ENCODE measurements at places on chromosomes 11 and 22.

GRCh38 chr22:38981005-38981991 lies 849 bp upstream of the APOBEC3B start:
- DNase-seq = no peak

GRCh38 chr11:105878510-105878909 lies 143.5 kb downstream of the MSANTD4 start:
- DNase-seq = no peak

DNA sequence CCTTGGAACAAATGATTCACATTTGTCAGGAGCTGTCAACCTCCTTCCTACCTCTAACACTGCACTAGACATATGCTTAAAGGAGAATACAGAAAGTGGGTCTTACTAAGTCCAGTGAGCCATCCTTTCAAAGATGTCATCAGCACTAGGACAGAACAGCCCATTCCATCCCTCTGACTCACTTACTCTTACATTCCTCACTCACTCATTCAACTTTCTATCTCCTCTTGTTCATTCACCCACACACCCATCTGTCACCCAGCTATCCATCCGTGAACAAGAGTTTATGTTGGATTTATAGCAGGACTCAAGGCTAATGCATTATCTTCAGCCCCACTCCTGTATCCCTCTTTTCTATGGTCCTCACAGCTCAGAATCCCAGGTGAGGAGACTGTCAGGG lies 9.1 kb downstream of the INSC start:
- DNase-seq = no peak

GRCh38 chr11:88308576-88308975 lies 29.0 kb downstream of the CTSC start:
- DNase-seq = no peak

DNA sequence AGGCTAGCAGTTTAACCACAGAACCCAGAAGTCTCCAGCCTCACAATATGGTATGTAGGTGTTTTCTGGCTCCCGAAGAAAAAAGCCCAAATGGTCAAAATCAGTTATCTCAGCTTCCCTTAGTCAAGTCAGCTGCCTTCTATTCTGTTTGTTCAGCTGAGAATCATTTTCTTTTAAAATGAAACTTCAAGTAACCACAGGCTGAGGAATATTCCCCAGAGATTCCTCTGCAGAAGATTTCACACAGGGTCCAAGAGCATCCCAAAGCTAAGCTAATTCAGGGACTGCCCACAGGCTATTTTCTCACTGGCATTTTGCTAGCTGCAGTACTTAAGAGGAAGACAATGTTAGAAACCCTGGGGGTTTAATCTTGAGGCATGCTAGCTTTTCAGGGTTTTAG lies 977.0 kb upstream of the CHORDC1 start:
- no peak for DNase-seq

GRCh38 chr11:14520747-14521151 lies 563 bp upstream of the PSMA1 start:
- no peak for DNase-seq

All from stimulated activated CD8-positive, alpha-beta memory T cell treated with anti-CD3 and anti-CD28 coated beads, Interleukin-7, amount 100 ng/mL, for 1 hour (primary cell).